ENCODE measurements at places on chromosomes 6 and 20. TPM values are rescaled to one million over a fixed set of nuclear protein-coding genes. Genes with fewer than 3 reads are reported as not detected.

DNA sequence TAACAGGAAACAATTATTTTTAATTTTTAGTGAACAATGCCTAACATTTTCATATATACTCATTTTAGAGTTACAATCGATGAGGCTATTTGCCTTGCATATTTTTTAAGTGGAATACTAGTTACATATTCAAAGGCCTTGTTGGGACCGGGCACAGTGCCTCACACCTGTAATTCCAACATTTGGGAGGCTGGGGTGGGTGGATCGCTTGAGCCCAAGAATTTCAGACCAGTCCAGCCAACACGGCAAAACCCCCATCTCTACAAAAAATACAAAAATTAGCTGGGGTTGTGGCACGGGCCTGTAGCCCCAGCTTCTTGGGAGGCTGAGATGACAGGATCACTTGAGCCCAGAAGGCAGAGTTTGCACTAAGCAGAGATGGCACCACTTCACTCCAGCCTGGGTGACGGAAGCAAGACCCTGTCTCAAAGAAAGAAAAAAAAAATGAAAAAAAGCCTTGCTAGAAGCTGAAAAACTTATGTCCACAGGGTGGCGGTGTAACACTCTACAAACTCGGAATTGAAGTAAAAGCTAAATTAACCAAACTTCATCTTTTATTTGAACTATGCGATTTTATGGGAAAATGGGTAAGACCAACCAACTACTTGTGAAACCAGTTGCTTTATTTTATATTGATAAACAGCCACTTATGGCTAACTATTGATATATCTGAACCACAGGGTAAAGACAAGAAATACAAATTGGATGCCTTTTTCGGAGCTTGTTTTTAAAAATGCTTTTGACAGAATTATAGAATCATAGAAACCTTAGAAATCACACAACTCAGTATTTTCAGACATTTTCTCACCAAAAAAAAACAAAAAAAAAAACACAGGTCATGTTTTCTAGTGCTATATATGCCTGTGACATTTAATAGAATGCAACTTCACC lies 24.1 kb upstream of the ROS1 start:
- H3K4me3 ChIP-seq, result no peak overlapping the region
- no peaks in the 10 kb centered on the region for H3K36me3 ChIP-seq
- H3K27me3 ChIP-seq, result no peaks in the 10 kb centered on the region

DNA sequence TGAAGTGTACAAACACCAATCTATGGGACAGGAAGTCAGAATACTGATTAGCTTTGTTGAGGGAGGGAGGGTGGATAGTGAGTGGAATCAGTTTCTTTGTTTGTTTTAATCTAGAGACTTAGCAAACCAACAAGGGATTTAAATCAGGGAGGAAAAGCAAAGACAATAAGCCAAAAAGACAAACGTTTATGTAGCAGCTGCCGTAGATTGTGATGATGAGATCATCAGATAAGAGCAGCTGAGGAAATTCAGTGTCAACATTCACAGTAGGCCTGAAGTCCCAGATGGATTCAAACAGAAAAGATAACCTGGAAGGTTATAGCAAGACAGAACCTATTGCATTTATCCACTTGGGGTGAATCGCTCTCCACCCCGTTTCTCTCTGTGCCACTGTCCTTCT lies 104.9 kb upstream of the SYNDIG1 start:
- no peak for DNase-seq
- H3K27me3 ChIP-seq, result no peaks in the 10 kb centered on the region
- H3K4me1 ChIP-seq, result no peaks in the 10 kb centered on the region
- H3K36me3 ChIP-seq, result no peaks in the 10 kb centered on the region
- no peak overlapping the region for H3K4me3 ChIP-seq

DNA sequence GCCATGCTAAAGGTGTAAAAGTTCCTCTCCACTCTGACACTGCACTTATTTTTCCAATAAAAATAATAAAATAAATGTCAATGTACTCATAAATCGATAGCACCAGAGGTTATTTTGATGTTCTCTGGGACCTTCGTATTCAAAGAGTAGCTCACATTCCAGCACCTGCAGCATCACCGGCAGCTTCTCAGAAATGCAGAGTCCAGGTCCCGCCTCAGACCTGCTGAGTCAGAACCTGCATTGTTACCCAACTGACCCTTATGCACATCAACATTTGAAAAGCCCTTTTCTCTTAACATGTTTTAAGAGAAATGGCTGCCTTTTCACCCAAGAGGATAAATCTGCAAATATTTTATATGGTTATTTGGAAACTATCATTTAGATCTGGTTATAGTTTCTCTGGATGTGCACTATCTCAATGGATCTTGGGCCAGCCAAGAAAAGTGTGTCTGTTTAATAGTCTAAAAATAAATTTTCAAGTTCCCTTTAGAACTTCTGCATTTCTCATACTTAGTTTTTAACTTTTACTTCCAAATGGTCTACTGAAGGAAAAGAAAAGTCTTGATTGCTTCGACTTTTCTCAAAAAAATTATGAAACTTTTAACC lies 216.2 kb upstream of the PRDM1 start:
- H3K4me3 ChIP-seq, result no peak overlapping the region
- no peak for DNase-seq
- no peak overlapping the region for H3K27ac ChIP-seq
- H3K4me1 ChIP-seq, result no peaks in the 10 kb centered on the region

Gene LBP
- total RNA-seq, result 2.2 TPM

Gene DZANK1
- total RNA-seq, result 4.2 TPM

DNA sequence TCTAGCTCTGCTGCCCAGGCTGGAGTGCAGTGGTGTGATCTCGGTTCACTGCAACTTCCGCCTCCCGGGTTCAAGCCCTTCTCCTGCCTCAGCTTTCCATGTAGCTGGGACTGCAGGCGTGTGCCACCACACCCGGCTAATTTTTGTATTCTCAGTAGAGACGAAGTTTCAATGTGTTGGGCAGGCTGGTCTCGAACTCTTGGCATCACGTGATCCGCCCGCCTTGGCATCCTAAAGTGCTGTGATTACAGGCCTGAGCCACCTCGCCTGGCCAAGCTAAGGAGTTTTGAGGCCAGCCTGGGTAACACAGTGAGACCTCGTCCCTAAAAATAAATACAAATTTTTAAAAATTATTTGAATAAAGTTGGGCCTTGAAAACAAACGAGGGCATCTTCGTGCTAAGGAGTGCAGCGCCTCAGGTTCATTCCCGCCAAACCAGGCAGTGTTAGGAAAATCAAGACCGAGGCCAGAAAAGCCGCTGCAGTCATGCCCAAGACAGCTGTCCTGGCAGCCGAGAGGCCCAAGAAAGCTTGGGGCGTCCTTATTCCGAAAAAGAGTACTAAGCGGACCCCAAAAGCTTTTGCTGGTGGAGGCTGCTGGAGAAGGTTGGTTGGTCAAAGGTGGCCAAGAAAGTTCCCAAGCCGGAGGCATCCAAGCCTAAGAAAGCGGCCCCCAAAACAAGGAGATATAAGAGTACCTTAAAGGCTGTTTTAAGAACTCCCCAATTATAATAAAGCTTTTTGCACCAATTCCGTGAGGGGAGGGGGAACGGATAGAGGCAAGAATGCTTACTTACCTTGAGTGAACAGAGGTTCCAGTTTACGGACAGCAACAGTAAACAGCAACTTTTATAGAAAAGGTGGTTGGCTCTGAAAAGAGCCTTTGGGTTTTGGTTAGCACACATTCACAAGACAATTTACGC lies 109.0 kb downstream of the HFE start:
- H3K27me3 ChIP-seq, result peaks cover 54% of the 10 kb centered on the region
- peak overlapping the region; percentile 89 for H3K27ac ChIP-seq
- no peak for DNase-seq
- peak overlapping the region; percentile 77 for H3K4me3 ChIP-seq
- H3K36me3 ChIP-seq, result no peaks in the 10 kb centered on the region

GRCh38 chr20:46835418-46835817 lies 59.2 kb upstream of the EYA2 start:
- H3K36me3 ChIP-seq, result no peaks in the 10 kb centered on the region
- H3K27me3 ChIP-seq, result no peaks in the 10 kb centered on the region
- H3K27ac ChIP-seq, result no peak overlapping the region

Gene YWHAB
- 98.3 TPM for total RNA-seq

GRCh38 chr6:135871296-135871695 lies 19.8 kb downstream of the PDE7B start:
- no peaks in the 10 kb centered on the region for H3K36me3 ChIP-seq
- no peak for DNase-seq
- H3K4me3 ChIP-seq, result no peak overlapping the region
- peak overlapping the region; percentile 39 for H3K27ac ChIP-seq
- H3K27me3 ChIP-seq, result no peaks in the 10 kb centered on the region

DNA sequence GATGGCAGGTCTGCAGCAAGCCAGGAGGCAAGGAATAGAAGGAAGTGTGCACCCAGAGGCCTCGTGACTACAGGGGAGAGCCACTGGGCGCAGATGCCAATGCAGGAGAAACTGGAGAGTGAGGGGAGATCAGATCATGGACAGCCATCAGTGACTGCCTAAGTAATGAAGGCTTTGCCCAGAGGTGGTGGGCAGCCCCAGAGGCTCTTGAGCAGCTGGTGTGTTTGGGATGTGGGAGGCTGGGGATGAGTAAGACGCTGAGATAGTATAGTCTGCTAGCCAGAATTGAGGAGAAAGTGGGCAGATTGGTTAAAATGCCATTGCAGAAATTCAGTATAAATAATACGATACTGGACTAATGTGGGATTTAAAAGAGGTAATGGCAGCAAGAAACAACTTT lies 111.9 kb downstream of the MAP3K4 start:
- no peak overlapping the region for H3K4me3 ChIP-seq
- no peaks in the 10 kb centered on the region for H3K4me1 ChIP-seq
- H3K27ac ChIP-seq, result no peak overlapping the region
- no peaks in the 10 kb centered on the region for H3K36me3 ChIP-seq

- H3K27ac ChIP-seq, result no peak overlapping the region
- H3K27me3 ChIP-seq, result no peaks in the 10 kb centered on the region
- no peak for DNase-seq
- H3K36me3 ChIP-seq, result no peaks in the 10 kb centered on the region
- no peak overlapping the region for H3K4me3 ChIP-seq
These were observed 7.9 kb downstream of the RMND1 start for GRCh38 chr6:151443911-151444621.

Gene SIRPB2
- total RNA-seq, result 5.4 TPM

Gene ADGRB3
- 9.0 TPM for total RNA-seq

- no peak overlapping the region for H3K27ac ChIP-seq
- no peaks in the 10 kb centered on the region for H3K27me3 ChIP-seq
- no peak for DNase-seq
- no peaks in the 10 kb centered on the region for H3K36me3 ChIP-seq
These were observed 268.2 kb downstream of the TENT5A start for GRCh38 chr6:81484251-81484650.

Data from tibial nerve (tissue), 4 donors.